ENCODE measurements at places on chromosomes 2 and 18.

GRCh38 chr2:168814046-168814445, 11.6 kb downstream of the NOSTRIN start:
- no peak for DNase-seq

DNA sequence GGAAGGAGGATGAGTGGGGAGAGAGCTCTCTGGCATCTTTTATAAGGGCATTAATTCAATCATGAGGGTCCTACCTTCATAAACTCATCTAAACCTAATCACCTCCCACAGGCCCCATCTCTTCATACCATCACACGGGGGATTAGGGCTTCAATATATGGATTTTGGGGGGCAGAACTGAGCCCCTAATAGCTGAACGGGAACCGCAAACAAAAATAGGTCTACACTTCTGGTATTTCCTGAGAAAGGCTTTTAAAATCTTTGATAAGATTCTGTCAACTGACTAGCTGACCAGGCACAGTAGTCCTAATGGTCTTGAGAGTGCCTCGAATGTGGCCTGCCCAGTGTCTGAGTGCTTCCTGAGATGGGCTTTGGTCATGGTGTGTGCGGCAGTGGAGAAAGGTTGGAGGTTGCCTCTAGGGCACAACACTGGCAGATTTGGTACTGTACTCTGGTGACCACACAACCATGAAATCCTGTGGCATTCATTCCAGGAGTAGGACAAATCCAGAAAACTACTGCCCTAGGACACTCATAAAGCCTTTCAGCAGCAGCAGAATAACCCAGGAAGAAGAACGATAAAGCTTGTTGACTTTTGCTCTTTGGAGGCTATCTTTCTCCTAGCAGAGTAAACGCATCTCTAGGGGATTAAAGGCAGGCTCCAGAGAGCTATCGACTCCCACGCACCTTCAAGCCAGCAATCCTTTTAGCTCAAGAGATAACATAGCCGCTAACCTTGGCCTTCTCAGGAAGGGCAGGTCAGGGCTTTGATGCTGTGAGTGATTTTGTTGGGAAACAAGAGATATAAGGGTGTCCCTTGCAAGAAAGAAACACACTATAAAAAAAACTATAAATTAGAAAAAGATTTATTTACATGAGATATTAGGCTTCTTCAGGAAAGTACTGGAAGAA, 12.3 kb upstream of the APOB start:
- no peak for DNase-seq

GRCh38 chr2:219286436-219287115, 7.4 kb downstream of the DNAJB2 start:
- DNase-seq = no peak

GRCh38 chr2:63861220-63861822, 19.6 kb downstream of the UGP2 start:
- peak; percentile 62 for DNase-seq

- no peak for DNase-seq
These were observed 56.8 kb downstream of the TBC1D8 start for GRCh38 chr2:101094351-101094750.

- DNase-seq = peak; percentile 50
These were observed 213.8 kb downstream of the SP3 start for GRCh38 chr2:173751245-173751975.

GRCh38 chr2:2941205-2941604, 436.4 kb downstream of the EIPR1 start:
- DNase-seq = peak; percentile 38

DNA sequence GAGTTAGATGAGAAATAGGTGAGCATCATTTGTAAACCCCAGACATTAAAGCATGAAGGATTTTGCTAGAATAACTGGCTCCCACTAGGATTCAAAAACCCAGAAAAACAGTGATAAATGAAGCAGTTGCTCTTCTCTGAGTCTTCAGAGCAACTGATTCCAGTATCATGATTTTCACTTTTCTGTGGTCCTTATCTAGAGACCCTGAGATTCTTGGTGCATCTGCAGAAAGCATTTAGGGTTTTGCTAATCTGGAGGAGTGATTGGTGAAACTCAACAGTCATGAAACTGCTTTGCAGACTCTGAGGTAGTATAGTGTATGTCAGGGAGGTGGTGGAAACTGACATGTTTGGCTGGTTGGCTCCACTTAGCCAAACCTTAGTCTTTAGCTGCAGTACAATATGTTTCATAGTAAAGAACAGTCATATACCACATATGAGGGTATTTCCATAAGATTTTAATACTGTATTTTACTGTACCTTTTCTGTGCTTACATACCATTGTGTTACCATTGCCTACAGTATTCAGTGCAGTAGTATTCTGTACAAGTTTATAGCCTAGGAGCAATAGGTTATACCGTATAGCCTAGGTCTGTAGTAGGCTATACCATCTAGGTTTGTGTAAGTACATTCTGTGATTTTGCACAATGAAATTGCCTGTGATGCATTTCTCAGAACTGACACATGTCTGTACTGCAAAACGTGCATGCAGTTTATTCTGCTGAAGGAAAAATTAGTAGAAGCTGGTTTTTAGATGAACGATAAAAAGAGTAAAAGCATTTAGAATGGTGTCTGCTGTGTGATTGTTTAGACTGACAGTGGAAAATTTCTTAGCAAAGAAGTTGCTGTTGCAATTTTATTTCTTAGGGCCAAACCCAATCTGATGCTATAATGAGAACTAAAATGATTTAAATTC, 23.8 kb downstream of the EML4 start:
- no peak for DNase-seq

GRCh38 chr2:172434821-172435605, 7.6 kb downstream of the ITGA6 start:
- DNase-seq = no peak

- peak; percentile 70 for DNase-seq
These were observed 231.6 kb upstream of the SMAD2 start for GRCh38 chr18:48161911-48162698.

DNA sequence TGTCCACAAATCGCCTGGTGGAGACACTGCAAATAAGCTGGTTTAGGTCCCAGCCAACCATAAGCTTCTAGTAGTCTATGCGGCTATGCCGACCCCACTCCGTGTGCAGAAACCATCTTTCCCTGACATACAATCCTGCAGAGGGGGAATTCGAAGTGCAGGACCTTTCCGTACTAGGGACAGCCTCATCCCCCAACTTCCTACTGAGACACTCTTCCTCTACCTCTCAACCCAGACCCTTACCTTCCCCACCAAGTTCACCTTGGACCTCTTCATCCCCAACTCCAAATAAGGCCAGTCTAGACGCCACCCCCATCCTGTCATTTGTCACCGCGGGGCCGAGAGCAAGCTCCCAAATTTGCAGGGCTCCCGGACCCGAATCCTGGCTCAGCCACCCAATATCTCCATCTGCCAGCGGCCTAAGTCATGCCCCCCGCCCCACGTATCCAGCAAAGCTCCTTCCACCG, 496 bp downstream of the SUCLG1 start:
- DNase-seq = peak; percentile 58

GRCh38 chr2:113962692-113963480, 73.0 kb downstream of the ACTR3 start:
- DNase-seq = no peak

DNA sequence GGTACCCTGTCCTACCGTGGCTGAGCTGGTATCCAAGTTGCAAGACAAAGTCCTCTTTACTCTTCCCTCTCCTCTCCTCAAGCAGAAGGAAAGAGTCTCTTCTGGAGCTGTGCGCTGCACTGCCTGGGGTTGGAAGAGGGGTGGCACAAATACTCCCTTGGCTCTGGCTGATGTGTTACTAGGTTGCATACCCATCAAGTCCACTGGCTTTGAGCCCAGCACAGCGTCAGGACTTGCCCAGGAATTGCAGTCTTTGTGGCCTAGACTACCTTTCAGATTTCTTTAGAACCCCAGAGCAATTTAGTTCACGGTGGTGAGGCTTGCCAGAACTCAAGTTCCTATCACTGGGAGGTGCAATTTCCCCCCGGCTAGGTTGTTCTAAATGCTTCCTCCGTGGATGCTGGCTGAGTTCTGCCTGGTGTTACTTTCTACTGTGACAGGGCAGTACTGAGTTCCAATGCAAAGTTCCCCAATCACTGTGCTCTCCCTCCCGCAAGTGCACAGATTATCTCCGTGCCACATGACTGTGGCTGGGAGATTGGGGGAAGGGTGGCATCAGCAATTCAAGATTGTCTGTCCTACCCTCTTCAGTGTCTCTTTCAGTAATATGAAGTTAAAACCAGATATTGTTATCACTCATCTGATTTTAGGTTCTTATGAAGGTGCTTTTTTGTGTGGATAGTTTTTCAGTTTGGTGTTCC, 13.4 kb downstream of the MYO3B start:
- no peak for DNase-seq

GRCh38 chr2:188245230-188245629, 46.4 kb upstream of the GULP1 start:
- no peak for DNase-seq

GRCh38 chr18:31649978-31650719, 34.2 kb downstream of the B4GALT6 start:
- no peak for DNase-seq

DNA sequence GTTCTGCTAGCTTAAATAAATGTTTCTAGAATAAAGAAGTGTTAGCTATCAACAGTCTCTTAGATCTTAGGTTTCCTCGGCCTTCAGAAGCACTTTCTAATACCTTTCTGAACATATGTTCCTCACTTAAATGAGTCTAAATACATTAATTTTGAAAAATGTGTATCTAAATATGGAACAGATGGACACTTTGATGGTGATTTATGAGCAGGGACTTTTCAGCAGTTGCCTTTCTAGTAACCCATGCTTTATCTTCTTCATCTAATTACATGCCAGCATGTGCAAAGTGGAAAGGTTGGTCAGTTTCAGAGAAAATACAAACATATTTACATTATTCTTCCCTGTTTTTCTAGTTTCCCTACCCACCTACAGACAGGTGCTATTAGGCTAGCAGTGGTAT, 797.0 kb upstream of the CHAC2 start:
- DNase-seq = no peak

- DNase-seq = peak; percentile 43
These were observed 47.6 kb downstream of the LIPG start for GRCh38 chr18:49609256-49610021.

DNA sequence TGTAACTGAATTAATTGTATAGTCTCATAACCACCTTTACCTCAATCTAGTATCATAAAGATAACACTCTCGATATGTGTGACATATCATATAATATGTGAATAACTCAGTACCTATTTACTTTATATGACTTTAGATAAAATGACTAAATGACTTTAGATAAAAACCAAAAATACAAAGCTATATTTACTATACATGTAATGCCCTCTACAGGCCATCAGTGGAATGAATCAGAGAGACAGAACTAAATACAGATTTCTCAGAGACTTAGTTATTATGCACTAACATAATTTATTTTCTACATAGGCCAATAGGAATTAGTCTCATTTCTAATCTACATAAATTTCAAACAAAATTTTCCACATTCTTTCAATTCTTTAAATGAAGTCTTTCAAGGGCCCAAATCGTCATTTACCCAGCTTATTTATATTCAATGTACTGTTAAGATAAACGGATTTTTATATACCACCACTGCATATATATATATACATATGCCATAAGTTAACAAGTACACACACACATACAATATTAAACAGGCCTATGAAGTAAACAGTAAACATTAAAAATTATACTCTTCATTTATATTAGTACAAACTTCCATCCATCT, 219.9 kb downstream of the EXOC6B start:
- no peak for DNase-seq

GRCh38 chr2:232950751-232951150, 62.3 kb downstream of the NGEF start:
- no peak for DNase-seq
